ENCODE measurements at places on chromosomes 3 and 15.

DNA sequence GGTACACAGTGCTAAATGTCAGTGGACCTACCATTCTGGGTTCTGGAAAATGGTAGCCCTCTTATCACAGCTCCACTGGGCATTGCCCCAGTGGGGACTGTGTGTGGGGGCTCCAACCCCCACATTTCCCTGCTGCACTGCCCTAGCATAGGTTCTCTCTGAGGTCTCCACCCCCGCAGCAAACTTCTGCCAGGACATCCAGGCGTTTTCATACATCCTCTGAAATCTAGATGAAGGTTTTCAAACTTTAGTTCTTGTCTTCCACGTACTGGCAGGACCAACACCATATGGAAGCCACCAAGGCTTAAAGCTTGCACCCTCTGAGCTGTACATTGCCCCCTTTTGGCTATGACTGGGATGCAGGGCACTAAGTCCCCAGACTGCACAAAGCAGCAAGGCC lies 788.2 kb upstream of the ALCAM start:
- no peak for DNase-seq

DNA sequence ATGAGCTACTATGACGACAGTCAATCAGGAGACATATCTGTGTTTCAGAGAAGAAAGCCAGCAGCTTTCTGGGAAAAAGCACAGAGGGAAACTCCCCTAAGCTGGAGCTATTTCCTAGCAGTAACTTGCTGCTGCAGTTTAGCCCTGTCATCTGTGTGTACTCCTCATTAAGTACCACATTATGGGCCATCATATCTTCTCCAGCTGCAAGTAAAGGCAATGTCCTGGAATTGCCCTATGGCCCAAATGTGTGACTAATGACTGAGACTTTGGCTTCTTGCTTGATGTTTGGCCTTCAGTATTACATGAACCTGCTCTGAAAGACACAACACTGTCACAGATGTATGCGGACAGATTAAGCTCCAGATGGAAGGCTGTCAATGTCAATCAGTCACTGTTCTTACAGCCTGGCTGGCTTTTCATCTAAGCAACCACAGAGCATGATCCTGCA lies 190.8 kb downstream of the FHIT start:
- DNase-seq: no peak

DNA sequence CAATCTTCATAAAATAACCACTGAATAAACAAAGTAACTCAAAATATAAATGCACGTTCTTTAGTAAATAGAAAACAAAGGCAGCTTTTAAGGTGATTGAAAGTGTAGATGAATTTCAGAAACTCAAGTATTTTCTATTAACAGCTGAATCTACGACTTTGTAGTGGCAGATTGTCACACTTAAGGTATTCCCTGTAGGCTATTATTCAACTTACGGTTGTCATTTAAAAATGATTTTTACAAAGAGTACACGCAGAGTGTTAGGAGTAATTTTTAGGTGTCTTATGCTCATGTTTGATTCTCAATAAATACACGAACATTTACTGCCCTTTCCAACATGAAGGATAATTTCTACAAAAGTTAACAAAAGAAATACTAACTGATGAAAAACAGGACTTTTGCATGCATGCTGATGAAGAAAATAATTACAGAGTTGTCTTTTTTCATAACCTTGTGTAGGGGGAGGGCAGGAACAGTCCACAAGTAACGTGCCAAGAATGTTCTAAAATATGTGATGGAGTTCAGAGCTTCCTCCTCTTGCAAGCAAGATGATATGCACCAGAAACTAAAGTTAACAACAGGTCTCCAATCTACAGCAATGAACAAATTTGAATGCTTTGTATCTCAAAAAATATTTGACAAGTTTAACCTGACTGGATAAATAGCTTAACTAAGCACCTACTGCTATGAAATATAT lies 16.7 kb downstream of the DCBLD2 start:
- no peak for DNase-seq

DNA sequence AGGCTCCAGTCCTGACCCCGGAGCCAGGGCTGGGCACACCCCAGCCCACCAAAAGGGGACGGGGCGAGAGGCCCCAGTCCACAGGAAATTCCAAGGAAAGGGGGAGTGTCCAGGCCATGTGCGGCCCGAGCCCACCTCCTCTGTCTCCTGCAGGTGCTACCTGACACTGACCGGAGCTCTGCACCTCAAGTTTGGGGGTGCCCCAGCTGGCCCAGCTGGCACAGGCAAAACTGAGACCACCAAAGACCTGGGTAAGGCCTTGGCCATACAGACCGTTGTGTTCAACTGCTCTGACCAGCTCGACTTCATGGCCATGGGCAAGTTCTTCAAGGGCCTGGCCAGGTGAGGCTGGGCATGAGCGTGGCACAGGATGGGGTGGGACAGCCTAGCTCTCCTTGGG lies 44.9 kb downstream of the DNAH1 start:
- DNase-seq: no peak

DNA sequence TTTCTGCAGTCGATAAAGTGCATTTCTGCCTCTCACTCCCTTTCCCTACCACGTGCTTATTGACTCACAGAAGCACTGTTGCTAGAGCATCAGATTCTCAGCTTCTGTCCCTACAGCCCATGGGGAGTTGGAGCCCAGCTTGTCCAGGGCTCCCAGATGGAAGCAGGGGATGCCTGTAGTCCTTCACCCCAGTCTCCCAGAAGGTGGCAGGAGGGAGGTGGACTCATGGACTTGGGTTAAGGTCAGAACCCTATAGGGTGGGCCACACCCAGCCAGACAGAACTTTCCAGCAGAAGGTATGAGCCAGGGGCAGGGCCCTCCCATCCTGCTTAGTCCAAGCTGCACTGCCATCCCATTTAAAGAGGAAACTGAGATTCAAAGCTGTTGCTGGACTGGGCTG lies 33.1 kb upstream of the SEMA3F start:
- DNase-seq: no peak

DNA sequence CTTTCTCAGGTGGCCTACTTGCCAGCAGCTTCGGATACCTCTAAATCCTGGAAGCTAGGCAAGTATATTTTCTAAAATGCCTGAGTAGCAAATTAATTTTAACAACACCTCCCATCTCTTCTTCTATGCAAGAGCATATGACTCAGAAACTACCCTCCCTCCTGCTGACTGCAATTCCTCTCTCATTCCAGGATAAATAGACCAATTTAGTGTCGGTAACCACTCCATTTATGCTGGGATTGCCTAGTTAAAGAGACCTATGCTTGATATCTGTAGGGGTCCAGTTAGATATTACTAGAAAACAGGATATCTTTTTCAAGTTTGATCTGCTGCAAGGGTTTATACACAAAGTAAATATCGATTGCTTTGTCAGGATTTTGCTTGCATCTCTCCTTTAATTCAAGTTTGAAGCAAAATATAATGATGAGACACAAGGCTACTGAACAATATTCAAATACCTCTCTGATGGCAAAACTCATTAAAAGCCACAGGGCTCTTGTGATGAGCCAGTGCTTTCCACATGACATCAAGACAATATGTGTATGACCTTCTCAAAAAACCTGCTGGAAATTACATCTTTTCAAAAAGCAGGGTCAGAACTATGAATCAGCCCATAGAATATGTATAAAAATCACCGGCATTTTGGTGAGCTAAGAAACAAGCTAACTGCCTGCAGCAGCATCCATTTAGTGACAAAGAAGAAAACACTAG lies 491.6 kb upstream of the NECTIN3 start:
- no peak for DNase-seq

DNA sequence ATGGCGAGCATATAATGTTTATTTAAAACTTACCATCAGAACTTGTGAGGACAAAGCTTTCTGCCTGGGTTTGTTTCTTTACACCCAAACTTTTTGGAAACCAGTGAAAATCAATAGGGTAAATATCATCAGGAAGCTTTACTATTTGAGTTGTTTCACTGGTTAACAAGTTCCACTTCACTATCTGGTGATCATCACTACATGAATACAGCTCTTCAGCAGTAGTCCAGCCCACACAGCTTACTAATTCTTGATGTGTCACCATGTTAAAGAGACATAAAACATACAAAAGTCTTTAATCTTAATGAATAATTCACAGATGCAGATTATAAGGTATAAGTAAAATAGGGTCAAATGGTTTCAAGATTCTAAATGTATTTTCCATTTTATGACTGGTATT lies 17.6 kb downstream of the IFT80 start:
- no peak for DNase-seq

DNA sequence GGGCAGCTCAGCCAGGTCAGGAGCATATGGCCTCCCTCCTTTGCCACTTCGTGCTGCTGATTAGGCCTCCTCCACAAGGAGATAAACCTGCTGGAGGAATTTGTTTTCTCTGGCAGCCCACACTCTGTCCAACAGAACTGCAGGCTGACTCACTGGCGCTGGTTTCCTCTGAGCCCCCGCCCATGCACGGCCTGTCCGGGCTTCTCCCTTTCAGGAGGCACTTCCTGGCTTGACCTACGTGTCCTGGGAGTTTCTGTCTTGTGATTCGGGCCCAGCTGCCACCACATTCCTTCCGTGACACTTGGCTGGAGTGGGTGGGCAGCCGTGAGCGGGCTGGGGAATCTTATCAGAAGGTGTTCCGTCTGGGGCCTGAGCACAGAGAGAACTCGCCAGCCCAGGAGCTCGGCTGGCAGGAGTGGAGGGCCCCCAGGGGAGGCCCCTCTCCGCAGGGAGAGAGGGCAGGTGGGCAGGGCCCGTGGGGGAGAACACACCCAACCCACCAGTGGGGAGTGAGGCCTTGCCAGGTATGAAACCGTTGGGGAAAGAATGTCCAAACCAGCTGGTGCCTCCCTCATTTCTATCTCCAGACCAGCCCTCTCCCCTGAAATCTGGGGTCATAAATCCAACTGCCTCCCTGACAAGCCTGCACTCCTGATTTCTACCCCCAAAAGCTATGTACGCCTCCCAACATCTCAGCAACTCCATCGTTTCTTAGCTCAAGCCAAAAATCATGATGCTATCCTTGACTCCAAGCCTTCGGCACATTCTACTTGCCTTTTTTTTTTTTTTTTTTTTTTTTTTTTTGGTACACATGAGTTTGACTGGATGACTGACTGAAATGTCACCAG lies 110.6 kb upstream of the MEF2A start:
- no peak for DNase-seq

DNA sequence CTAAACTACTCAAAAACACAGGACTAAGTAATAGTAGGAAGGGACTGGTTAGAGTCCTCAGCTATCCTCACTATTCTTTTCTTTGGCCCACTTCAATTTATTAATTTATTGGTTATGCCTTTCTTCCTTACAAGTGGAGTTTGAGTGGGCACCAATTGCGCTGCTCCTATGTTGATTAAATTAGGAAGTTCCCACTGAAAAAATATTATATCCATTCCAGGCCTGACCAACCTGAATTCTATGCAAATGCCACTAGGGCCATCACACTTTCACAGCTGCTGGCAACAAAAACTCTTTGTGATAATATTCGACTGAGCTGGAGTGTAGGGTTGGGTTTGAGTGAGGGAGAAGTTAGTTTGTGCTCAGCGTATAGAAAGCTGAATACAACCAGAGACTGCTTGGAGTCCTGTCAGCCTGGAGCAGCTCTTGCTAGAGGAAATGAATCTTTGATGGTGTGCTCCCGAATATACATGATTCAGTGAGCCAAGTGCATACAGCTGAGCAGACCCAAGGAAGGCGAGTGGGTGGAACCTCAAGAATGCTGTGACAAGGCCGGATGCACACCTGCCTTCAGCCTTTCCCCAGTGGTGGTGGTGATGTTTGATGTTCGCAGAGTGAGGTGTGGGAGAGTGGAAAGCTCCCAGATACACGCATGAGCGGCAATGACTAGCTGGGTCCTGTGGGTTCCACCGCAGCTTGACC lies 1.5 kb downstream of the ARHGEF3 start:
- peak; percentile 63 for DNase-seq

DNA sequence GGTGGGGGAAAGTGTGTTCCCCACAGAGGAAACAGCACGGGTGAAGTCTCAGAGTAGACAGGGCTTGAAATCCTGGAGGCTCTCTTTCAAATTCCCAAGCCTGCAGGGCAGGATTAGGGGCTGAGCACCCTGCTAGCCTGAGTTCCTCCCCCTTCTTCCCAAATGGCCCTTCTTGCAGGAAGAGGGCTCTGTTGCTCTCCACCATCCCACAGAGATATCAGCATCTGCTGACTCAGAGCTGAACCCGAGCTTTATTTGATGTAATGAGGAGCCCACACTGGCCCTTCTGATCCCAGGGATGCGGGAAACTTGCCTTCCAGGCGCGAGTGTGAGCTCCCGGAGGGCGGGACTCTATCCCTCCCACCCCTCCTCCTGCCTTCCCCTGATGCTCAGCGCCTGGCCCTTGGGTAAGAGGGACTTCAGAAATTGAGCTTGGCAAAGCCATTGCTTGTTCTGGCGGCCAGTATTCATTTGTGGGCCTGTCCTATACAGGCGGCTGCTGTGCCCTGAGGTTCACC lies 1.4 kb upstream of the STRA6 start:
- no peak for DNase-seq

GRCh38 chr3:3708769-3709115 lies 90.5 kb upstream of the LRRN1 start:
- DNase-seq: no peak

DNA sequence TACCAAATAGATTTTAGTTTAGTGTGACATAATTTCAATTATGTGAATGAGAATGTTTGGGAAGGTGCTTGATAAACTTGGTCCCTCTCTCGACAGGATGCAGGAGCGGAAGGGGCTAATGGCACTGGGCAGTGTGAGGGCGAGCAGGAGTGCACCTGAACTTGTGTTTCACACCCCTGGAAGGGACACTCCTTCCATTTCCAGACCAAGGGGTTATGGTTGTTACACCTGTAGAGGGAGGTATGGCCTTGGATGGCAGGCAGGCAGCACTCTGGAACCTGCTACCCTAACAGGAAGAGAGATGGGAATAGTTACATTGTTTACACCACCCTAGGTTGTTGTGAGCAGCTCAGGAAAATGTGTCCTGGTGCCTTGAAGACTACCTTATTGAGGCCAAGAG lies 22.1 kb downstream of the SYNM start:
- no peak for DNase-seq

- DNase-seq: no peak
Measured at GRCh38 chr3:190558316-190558715, 44.4 kb downstream of the IL1RAP start.

DNA sequence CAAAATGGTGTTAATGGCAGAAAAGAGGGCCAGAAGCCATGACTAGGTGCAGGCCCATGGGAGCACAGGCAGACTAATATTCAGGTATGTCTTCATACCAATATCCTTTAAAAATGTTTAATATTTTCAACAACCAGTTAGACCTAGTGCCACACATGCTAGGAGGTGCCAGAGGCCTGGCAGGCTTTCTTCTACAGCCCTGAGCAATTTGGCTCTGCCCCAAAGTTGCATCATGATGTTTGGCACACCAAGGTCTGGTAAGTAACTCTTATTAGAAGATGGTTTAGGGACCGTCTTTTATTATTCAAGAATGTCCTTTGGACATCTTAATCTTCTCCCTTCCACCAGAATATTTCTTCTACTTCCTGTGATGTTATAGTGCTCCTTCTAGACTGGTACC lies 34.8 kb downstream of the MITF start:
- DNase-seq: no peak

DNA sequence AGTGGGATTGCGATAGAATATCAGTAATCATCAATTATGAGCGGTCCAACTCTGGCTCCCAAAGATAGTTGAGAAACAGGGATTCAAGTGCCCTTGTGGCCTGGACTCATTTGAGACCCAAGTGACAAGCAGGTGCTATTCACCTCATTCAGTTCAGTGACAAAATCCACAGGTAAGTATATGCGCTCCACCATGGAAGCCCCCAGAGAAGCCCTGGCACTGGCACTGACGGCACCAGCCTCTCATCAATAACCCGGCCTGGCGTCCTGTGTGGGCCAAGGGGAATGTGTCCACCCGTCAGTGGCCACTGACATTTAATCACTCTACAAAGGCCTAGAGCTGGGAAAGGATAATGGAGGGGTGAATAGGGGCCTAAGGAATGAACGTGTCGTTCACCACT lies 117.2 kb downstream of the ADCY5 start:
- DNase-seq: no peak
